ENCODE measurements at places on chromosomes 6 and 20. TPM values are rescaled to one million over a fixed set of nuclear protein-coding genes. Genes with fewer than 3 reads are reported as not detected.

Gene CTCFL
- not detected for polyA plus RNA-seq

Gene BHLHE23
- not detected for polyA plus RNA-seq

Gene NMBR
- polyA plus RNA-seq: not detected

Gene PNPLA1
- not detected for polyA plus RNA-seq

Gene BPI
- not detected for polyA plus RNA-seq

DNA sequence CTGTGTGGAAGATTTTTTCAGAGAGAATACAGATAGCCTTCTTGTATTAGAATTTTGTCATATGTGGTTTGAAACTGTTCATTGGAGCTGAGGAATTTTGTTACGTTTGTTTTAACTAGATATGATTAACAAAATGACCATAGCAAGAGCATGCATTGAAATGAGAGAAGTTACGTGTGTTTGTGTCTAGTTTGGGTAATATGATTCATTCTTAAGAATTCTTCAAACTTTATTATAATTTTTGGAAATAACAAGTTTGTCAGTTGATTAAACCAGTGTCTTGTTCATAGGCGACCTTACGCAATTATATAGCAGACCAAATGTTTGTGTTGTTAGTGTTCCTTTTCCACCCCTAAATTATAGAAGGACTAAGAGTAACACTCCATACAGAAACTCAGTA, 5.5 kb downstream of the GMNN start:
- H3K27ac ChIP-seq: no peak overlapping the region
- H3K4me3 ChIP-seq: no peak overlapping the region
- peaks cover 51% of the 10 kb centered on the region for H3K36me3 ChIP-seq
- no peak for DNase-seq
- peaks cover 11% of the 10 kb centered on the region for H3K4me1 ChIP-seq

GRCh38 chr6:137283940-137284810, 65.0 kb upstream of the IFNGR1 start:
- H3K36me3 ChIP-seq: no peaks in the 10 kb centered on the region
- no peaks in the 10 kb centered on the region for H3K4me1 ChIP-seq
- H3K27me3 ChIP-seq: no peaks in the 10 kb centered on the region
- no peak for DNase-seq

- H3K27ac ChIP-seq: no peak overlapping the region
- DNase-seq: no peak
Measured at GRCh38 chr20:32898729-32899128, 40.0 kb downstream of the EFCAB8 start.

- DNase-seq: no peak
- no peak overlapping the region for H3K4me3 ChIP-seq
- peaks cover 25% of the 10 kb centered on the region for H3K36me3 ChIP-seq
- H3K27ac ChIP-seq: peak overlapping the region; percentile 64
- H3K27me3 ChIP-seq: no peaks in the 10 kb centered on the region
Measured at GRCh38 chr6:111263837-111264236, 176.5 kb downstream of the SLC16A10 start.

GRCh38 chr6:7194657-7195056, 86.9 kb downstream of the RREB1 start:
- DNase-seq: no peak
- no peaks in the 10 kb centered on the region for H3K27me3 ChIP-seq
- no peak overlapping the region for H3K27ac ChIP-seq
- no peaks in the 10 kb centered on the region for H3K4me1 ChIP-seq

- peak overlapping the region; percentile 88 for H3K27ac ChIP-seq
- H3K4me3 ChIP-seq: no peak overlapping the region
- peaks cover 4% of the 10 kb centered on the region for H3K4me1 ChIP-seq
Measured at GRCh38 chr6:142331075-142331551, 29.3 kb downstream of the ADGRG6 start.

DNA sequence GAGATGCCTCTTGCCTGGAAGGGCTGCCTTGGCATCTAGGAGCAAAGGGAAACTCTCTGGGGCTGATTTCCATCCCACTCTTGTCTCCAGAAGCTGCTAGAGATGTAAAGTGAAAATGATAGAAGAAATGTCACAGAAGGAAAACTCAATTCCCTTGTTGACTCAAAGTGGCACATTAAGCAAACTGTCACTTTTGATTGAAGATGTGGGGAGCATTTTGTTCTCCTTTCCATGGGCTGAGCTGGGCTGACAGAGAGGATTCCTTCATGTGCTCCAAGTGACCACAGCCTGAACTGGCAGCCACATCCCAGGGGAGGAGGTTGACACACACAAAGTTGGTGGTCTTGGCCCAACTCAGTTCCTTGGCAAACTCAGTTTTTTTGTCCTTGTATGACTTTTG, 9.8 kb downstream of the GPR31 start:
- no peaks in the 10 kb centered on the region for H3K36me3 ChIP-seq
- no peaks in the 10 kb centered on the region for H3K4me1 ChIP-seq
- DNase-seq: no peak
- H3K4me3 ChIP-seq: no peak overlapping the region
- no peaks in the 10 kb centered on the region for H3K27me3 ChIP-seq

Data from SK-N-SH (cell line).